ENCODE measurements at places on chromosomes 7 and 10.
A peak's percentile ranks its signal among the peaks of the same experiment; 100 is the strongest.

DNA sequence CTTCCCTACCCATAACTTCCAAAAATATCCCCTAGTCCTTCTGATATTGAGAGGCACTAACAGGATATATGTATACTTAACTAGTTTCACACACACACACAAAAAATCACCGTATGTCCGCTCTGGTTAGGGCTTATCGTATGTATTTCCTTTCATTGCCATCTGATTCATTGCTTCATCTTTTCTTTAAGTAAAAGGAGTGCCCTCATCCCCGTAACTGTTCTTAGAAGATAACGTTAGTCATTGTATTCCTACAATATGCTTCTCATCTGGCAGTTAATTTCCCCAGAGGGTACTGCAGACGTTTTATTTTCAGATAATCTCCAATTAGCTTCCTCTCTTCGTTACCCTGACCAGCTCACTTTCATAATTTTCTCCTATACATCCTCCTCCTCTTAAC is 37.3 kb downstream of the NRCAM start:
- DNase-seq, result no peak

DNA sequence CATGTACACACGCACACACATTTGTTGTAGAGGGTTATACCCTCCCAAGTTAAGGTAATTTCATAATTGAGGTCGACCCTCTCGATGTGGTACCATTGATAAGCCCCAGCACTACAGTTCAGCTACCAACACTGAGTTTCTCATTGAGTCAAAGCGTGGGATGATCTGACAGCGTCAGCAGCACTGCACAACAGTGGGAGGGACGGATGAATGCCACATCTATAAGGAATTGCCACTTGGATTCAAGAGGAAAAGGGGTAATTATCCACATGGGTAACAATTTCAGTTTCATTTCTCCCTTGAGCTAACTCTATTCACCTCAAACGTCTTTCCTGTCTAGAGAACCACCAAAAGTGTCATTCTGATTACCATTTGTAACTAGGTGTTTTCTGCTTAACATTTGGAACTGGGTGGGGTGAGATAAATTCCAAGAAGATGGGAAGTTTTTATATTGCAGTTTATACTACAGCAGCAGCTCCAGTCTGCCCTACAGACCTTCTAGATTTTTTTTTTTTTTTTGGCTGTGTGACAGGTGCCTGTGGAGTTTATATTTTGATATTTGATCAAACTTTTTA is 342.9 kb downstream of the AUTS2 start:
- DNase-seq, result no peak

DNA sequence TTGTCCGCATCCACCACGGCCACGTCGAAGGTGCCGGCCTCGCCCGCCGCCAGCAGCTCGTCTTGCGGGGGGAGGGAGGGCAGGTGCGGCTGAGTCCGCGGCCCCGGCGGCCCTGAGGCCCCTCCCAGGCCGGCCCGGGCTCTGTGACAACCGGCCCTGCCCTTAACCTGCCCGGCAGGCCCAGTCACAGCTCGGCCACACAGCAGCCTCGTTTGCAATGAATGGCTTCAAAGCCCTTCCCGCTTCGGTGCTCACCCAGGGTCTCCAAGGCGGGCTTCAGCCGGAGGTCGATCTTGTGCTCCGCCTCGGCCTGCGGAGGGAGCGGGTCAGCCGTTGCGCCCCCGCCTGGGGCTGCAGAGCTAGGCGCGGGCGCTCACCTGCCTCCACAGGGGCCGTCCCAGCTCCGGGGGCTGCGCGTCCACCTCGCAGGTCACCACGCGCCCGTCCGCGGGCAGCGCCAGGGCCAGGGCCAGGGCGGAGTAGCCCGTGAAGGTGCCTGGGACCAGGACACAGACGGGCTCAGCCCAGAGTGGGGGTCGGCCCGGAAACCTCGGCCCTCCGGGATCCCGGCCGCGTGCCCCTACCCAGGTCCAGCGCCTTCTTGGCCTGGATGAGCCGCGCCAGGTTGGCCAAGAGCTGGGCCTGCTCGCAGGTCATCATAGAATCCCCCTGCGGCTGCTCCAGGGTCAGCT is 928 bp downstream of the COMTD1 start:
- peak; percentile 73 for DNase-seq

- DNase-seq, result no peak
Measured at GRCh38 chr7:68958571-68958970, 639.7 kb upstream of the AUTS2 start.

GRCh38 chr10:34491678-34492077 is 323.4 kb downstream of the PARD3 start:
- DNase-seq, result no peak

GRCh38 chr10:17357781-17358180 is 96.6 kb downstream of the ST8SIA6 start:
- no peak for DNase-seq

DNA sequence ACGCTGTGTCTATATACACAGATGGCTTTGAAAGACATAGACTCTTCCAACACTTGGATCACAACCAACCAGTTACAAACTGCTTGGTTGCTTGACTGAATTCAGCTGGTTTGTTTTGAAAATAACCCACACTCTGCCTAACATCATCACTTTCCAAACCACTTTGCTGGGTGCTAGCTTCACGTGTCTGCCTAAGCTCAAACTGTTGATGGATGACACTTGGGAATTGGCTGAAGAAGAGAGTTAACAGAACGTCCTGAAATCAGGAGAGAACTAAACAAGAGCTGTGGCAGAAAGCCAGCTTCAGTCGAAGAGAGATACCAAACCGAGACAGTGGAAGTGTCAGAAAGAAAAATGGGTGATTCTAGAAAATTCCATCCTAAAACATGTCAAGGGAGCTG is 420.8 kb upstream of the AUTS2 start:
- no peak for DNase-seq

Measured in GM23338 (cell line).